ENCODE measurements at places on chromosomes 16 and 17. TPM values are rescaled to one million over a fixed set of nuclear protein-coding genes. Genes with fewer than 3 reads are reported as not detected.

PRR11 gene
- total RNA-seq, result 0.34 TPM

CACNG5 gene
- not detected for total RNA-seq

CES3 gene
- total RNA-seq, result 11.8 TPM

MYH8 gene
- 0.32 TPM for total RNA-seq

LDAF1 gene
- 39.2 TPM for total RNA-seq

CX3CL1 gene
- total RNA-seq, result 13.5 TPM

UTP18 gene
- 19.7 TPM for total RNA-seq

BRIP1 gene
- 0.20 TPM for total RNA-seq

PIGW gene
- 6.2 TPM for total RNA-seq

MFSD6L gene
- not detected for total RNA-seq

RAB26 gene
- 1.7 TPM for total RNA-seq

CES1 gene
- 2.6 TPM for total RNA-seq

TVP23C gene
- total RNA-seq, result 0.54 TPM

NKD1 gene
- total RNA-seq, result 0.45 TPM

SMCR8 gene
- total RNA-seq, result 10.7 TPM

JPH3 gene
- 0.06 TPM for total RNA-seq

ENPP7 gene
- not detected for total RNA-seq

CFAP97D1 gene
- total RNA-seq, result not detected

BEAN1 gene
- total RNA-seq, result not detected

SLC13A5 gene
- total RNA-seq, result not detected

VTN gene
- 0.24 TPM for total RNA-seq

ABCA3 gene
- 9.4 TPM for total RNA-seq

CCL7 gene
- total RNA-seq, result 0.66 TPM

TNFSF13 gene
- total RNA-seq, result 4.0 TPM

CSHL1 gene
- not detected for total RNA-seq

ZNF624 gene
- 0.86 TPM for total RNA-seq

PHB1 gene
- 209 TPM for total RNA-seq

ZNF778 gene
- 10.2 TPM for total RNA-seq

MT4 gene
- total RNA-seq, result not detected

OTOP3 gene
- not detected for total RNA-seq

TMEM235 gene
- total RNA-seq, result not detected

GNPTG gene
- total RNA-seq, result 29.7 TPM

GPR139 gene
- not detected for total RNA-seq

RCVRN gene
- not detected for total RNA-seq

CA5A gene
- total RNA-seq, result not detected

HSF4 gene
- 44.3 TPM for total RNA-seq

PRSS22 gene
- not detected for total RNA-seq

MTSS2 gene
- total RNA-seq, result 107 TPM

KRTAP4-5 gene
- not detected for total RNA-seq

ASB16 gene
- 31.5 TPM for total RNA-seq

MYH1 gene
- total RNA-seq, result 166 TPM

EVPLL gene
- total RNA-seq, result not detected

TLCD1 gene
- total RNA-seq, result 0.88 TPM
